ENCODE measurements at places on chromosomes 3 and 15. TPM values are rescaled to one million over a fixed set of nuclear protein-coding genes. Genes with fewer than 3 reads are reported as not detected.

GABRA5 gene
- total RNA-seq, result not detected

ATP13A4 gene
- total RNA-seq, result not detected

IL5RA gene
- total RNA-seq, result not detected

DISP2 gene
- total RNA-seq, result 0.65 TPM

CAND2 gene
- total RNA-seq, result 13.1 TPM
